ENCODE measurements at places on chromosomes 1 and 21.
A peak's percentile ranks its signal among the peaks of the same experiment; 100 is the strongest.

DNA sequence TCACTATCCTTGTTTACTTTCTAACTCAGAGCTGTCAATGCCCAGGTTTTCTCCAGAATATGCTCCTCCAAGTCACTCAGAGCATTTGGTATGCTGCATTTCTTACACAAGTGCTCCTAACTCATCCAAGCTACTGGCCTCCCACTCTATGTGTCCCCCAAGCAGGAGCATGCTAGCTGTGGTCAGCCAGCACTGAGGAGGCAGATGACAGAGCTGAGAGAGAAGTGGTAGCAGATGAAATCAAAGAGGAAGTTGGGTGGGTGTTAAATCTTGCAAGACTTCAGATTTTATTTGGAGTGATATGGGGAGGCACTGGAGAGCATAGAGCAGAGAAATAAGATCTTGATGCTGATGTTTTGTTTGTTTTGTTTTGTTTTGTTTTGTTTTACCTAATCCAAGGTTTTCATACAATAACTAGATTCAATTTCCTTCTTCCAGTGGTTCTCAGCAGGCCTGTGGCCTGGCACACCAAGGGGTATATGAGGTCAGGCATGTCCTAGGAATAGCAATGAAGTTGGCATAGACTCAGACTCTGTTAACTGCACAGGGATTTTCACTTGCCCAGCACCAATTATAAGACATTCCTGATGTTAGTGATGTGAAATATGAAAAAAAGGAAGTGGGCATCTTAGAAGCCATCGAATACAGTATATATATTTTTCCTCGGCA, 3.1 kb upstream of the PGBD5 start:
- no peak for DNase-seq

GRCh38 chr1:89286549-89287180, 14.0 kb upstream of the GBP5 start:
- no peak for DNase-seq

GRCh38 chr1:118688891-118689290, 299.3 kb downstream of the TBX15 start:
- DNase-seq: no peak

DNA sequence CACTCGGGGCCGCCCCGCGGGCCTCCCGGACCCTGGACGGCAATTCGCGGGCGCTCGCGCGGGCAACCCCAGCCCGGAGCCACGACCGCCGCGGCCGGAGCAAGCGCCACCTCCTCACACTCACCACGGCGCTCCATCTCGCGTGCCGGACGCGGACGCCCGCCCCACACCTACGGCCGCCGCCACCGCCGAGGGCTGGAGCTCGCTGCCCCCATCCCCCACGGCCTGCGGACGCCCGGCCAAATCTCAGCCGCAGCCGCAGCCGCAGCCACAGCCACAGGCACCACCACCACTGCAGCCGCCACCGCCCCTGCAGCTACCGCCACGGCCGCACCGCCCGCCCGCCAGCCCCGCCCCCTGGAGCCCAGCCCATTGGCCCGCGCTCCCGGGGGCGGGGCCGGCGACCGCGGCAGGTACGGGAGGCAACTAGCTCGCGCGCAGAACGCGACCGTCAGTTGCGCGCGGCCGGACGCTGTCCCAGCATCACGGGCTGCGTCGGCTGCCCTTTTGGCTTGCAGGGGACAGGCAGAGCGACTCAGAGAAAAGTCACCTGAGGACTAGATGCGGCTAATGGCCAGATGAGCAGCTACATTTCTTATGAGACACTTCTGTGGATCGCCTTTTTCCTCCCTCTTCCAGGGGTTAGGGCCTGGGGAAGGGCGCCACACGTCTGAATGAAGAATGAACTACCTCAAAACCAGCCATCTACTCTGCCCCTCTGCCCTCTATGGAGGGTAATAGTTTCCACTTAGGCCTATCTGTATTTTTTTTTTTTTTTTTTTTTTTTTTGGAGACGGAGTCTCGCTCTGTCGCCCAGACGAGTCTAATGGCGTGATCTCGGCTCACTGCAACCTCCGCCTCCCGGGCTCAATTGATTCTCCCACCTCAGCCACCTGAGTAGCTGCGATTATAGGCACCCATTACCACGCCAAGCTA, at the start of gene ARHGAP29:
ARHGAP29 (minus strand) TSS at position 294 of the 936 bp plus-strand sequence. CDS start 5,973 bp downstream, outside the sequence.
- peak; percentile 63 for DNase-seq

DNA sequence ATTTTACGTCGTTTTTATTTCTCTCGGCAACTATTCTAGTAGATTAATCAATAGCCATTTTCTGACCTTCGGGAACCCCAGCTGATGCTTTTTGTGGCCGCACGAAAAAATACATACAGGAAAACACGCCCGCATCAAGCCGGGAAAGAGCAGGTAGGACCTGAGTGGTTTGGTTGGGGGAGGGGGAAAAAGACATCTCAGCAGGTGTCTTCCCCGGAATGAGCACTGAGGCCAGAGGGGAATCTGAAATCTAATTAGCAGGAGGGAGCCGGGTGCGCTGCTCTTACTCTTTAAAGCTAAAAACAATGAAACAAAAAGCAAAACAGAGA, 618 bp upstream of the FOXD3 start:
- DNase-seq: no peak

- DNase-seq: peak; percentile 39
These were observed 10.2 kb downstream of the JAK1 start for GRCh38 chr1:64956010-64956640.

GRCh38 chr1:64494659-64495058, 24.7 kb downstream of the CACHD1 start:
- DNase-seq: no peak

- no peak for DNase-seq
These were observed 430.1 kb downstream of the KCNT2 start for GRCh38 chr1:196178083-196178635.

GRCh38 chr21:40099809-40100208, 232.6 kb downstream of the PCP4 start:
- no peak for DNase-seq

DNA sequence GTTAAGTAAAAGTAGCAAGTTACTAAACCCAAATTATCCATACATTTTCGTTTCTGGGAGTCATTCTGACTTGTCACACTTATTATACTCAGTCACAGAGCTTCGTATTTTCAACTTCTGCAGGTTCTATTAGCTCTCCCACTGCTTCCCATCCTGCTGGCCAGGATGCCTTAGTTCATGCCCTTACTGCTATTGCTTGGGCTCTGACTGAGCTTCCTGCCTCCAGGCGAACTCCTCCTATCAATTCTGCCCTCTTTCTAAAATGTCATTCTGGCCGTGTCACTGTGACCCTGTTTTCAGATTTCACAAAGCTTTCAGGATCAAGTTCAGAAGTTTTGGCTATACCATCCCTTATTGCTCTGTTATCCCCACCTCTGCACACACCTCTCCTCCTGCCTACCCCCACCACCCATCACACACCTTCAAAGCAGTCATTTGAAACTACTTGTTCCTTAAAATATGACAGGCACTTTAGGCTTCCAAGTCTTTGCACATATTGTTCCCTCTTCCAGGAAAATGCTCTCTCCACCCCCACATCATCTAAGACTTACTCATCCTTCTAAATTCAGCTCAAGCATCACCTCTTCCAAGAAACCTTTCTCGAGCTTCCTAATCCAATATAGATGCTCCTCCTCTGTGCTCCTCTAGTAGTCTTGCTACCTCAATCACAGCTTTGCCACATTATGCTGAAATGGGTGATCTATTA, 278.0 kb downstream of the BRINP2 start:
- DNase-seq: peak; percentile 40
